ENCODE measurements at places on chromosomes 3 and 15.

DNA sequence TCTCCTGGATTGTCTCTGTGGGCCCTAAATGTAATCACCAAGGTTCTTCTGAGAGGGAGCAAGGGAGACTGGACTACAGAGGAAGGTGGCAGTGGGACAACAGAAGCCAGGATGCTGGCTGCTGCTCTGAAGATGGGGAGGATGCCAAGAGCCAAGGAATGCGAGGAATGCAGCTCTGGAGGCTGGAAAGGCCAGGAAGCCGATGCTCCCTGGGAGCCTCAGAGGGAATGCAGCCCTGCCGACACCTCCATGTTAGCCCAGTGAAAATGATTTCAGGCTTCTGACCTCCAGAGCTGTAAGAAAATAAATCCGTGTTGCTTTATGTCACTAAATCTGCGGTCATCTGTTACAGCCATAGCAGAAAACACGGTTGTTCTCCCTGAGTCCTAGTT lies 44.1 kb downstream of the UMPS start:
- DNase-seq: no peak

- DNase-seq: peak; percentile 59
Observed at GRCh38 chr15:93150910-93151881, 62.2 kb upstream of the RGMA start.

GRCh38 chr3:104556372-104557078 lies 810.2 kb upstream of the ALCAM start:
- peak; percentile 13 for DNase-seq

DNA sequence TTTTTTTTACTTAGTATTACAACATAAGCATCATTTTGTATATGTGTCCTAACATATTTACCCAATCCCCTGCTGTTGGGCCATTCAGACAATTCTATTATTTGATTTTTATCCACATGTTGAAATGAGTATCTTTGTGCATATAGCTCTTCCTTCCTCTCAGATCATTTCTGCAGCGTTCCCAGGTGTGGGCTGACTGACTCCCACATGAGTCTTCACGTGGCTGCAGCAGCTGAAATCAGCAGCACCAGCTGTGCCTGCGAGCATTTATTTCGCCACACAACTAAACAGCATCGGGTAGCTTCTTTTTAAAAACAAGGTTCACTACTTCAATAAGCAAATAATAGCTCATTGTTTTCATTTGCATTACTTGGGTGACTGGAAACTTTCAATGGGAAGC lies 44.5 kb upstream of the PDE8A start:
- peak; percentile 85 for DNase-seq

GRCh38 chr3:126679318-126679751 lies 24.4 kb upstream of the TXNRD3 start:
- peak; percentile 82 for DNase-seq

DNA sequence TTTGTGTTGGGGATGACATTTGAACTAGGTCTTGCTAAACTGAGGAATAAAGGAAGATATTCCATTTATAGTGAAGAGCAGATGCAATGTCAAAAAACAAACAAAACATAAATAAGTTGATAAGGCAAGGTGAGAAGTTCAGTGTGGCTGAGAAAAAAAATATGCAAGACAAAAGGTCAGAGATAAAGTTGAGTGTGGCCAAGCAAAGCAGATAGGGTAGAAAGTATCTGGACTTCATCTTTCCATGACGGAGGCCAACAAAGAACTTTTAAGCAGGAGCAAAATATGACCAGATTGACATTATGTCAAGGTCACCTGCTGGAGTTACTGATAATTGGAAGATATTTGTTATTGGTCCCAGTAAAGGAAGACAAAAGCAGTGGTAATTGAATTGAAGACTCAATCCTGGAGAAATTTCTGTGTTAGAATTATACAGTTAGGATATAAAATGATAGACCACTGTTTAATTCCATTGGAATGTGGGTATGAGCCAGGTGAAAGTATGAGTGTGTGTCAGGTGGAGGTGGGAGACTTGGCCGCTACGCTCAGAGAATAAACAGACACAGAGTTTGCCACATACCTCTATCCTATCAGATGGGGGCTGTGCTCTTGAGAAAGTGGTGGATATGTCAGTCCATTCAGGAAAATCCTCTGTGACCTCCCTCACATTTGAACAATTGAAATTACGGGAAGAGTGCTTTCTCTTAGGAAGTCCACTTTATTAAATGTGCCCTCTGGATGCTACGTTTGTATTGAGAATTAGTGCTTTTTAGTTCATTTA lies 28.1 kb downstream of the ADIPOQ start:
- DNase-seq: no peak

DNA sequence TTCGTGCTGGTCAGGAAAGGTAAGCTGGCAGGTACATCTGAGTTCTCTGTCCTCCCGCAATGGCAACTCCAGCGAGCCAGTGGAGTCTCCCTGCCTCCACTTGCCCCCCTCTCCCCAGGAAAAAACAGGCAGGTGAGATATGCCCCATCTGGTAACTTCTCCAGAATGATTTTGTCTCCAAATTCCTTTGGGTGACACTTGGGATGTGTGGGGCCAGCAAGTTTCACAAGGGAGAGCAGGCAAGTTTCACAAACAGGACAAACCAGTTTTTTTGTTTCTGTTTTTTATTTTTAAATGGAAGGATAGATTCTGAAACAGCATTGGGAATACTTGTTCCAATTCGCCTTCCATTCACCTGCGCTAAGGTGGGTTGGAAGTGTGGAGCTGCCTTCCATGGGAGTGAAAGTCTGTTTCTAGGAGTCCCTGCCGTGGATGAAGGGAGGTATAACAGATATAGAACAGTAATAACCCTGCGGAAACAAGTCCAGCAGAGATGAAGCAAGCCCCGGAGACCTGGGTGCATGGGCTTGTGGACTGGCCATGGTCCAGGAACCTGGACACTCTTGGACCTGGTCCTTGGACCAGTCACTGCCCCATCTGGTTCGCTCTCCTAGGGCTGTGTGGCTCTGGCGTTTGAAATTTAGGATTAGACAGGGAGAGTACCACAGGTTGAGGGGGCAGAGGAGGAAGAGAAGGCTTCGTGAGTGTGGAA lies 22.9 kb upstream of the KIF23 start:
- no peak for DNase-seq

DNA sequence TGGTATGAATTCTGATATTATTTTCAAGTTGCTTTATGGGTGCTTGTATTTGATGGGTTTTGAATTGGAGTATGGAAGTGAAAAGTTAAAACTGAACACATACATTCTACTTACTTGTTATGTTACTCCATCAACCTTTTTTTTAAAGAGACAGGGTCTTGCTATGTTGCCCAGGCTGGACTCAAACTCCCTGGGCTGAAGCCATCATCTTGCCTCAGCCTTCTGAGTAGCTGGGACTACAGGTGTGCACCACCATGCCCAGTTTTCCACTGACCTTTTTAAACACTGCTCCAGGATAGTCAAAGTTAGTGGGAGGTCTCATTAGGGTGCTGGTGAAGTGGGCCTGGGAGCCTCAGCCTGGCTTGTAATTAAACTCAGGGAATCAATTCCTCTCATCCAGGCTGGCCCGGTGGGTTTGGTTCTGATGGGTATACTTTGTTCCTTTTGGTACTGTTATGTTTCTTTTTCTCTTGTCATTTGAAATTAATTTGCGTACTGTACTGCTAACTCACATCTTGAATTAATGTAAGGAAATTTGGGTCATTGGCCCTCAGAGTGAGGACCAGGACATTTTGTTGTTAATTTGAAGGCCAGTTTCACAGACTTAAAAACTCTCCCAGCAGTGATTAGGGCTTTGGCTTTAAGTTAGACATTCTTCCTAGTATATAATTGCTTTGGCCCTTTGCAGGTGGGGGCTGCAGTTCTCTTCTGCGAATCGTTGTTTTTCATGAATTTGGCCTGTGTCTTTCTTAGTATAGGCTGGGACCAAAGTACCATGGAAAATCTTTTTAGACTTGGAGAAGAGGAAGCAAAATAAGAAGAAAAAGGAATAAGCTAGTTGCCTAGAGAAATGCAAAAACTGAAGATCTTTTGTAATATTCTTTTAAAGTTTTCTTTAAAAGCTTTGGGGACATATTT lies 66.9 kb downstream of the FNDC3B start:
- DNase-seq: no peak

GRCh38 chr3:23743141-23743784 lies 62.5 kb upstream of the UBE2E1 start:
- DNase-seq: no peak

DNA sequence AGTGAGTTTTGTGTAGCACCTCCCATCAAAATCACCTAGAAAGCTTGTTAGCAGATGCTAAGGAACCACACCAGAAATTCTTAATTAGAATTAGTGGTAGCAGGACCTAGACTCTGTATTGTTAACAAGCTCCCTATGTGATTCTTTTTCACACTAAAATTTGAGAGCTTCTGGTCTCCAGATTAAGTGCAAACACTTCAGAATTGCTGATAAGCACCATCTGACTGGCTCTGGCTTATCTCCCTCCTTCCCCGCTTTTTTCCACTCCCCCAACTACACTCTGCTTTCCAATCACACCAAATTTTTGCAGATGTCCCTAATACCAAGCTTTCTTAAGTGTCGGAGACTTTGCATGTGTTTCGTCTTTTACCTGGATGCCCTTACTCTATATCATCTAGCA lies 410.1 kb upstream of the DPH6 start:
- DNase-seq: no peak

- DNase-seq: peak; percentile 69
Observed at GRCh38 chr3:150348500-150348899, 59.6 kb upstream of the TSC22D2 start.

DNA sequence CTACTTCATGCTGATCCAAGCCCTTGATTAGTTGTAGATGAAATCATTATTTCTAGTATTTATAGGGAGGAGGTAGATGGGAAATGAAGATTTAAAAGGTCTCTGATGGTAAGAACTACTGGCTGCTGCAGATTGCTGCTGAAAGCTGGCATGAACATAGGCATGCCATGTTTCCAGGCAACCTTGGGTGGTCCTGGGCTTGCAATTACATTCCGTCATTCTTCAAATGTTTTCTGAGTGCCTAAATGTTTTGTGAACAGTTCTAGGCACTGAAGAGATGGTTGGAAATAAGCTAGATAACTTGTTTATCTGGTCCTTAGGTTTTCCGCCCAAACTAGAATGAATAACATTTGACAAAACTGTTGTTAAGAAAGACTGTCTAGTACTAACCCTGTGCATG lies 95.8 kb downstream of the KCNAB1 start:
- no peak for DNase-seq

DNA sequence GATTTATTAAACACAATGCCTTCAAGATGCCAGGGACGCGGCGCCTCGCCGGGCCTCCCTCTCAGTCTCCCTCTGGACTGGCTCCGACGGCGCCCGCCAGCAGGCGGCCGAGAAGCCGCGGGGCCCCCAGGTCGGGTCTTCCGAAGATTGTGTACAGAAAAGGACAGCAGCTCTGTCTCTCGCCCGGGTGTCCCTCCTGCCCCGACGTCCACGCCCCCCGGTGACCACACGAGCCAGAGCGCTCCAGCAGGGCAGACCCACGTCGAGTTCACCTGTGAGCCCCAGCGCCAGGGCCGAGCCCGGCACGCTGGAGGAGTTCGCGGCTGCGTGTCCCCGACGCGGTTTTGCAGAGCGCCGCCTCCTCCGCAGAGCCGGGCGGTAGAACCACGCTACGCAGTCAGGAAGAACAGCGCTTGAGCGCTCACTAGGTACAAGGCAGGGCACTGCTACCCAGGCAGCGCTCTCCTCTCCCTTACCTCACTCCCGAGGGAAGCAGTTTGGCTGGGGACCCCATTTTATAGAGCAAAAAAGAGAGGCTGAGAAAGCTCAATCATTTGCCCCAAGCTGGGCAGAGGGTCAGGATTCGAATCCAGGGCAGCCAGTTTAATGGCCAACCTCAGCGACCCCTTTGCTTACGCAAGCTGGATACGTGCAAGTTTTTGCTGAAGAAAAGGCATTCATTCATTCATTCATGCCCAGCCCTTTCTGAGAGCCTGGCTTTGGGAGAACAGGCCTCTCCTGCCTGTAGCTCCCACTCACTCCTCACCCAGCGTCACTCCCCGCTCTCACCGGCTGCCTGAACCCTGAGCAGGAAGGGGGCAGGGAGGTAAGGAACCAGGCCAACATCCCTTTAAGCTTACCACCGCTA lies 3.0 kb upstream of the TLE3 start:
- DNase-seq: no peak

DNA sequence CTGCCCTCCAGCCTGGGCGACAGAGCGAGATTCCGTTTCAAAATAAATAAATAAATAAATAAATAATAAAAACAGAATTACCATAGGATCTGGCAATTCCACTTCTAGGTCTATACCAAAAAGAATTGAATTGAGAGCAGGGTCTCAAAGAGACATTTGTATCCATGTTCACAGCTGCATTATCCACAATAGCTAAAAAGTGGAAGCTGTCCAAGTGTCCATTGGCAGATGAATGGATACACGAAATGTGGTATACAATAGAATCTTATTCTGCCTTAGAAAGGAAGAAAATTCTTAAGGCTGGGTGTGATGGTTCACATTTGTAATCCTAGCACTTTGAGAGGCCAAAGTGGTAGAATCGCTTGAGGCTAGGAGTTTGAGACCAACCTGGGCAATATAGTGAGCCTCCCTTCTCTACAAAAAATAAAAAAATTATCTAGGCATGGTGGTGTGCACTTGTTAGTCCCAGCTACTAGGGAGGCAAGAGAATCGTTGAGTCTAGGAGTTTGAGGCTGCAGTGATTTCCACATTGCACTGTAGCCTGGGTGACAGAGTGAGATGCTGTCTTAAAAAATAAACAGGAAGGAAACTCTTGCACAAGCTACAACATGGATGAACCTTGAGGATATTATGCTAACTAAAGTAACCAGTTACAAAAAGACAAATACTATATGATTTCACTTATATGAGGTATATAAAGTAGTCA lies 24.2 kb downstream of the PFKFB4 start:
- peak; percentile 74 for DNase-seq

DNA sequence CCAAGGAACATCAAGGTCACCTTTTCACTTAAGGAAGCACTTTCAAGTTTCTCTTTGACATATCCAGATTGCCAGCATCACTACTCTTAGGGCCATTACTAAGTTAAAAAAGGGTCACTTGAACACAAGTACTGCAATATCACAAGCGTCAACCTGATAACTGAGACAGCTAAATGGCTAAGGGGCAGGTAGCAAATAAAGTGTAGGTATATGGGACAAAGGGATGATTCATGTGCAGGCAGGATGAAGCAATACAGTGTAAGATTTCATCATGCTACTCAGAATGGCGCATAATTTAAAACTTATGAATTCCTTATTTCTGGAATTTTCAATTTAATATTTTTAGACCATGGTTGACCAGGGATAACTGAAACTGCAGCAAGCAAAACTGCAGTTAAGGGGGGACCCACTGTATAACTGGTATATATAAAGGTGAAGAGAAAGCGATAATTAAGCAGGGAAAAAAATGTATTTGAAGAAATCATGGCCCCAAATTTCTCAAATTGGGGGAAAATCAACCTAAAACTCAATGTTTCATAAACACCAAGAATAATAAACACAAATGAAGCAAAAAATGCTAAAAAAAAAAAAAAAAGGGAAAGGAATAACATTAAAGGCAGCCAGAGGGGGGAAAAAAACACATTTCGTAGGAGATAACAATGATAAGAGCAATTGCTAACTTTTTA lies 13.1 kb downstream of the CCR1 start:
- no peak for DNase-seq
